Amniotic stem cell (primary cell): ENCODE measurements at places on chromosomes 16 and 17.
A peak's percentile ranks its signal among the peaks of the same experiment; 100 is the strongest.

DNA sequence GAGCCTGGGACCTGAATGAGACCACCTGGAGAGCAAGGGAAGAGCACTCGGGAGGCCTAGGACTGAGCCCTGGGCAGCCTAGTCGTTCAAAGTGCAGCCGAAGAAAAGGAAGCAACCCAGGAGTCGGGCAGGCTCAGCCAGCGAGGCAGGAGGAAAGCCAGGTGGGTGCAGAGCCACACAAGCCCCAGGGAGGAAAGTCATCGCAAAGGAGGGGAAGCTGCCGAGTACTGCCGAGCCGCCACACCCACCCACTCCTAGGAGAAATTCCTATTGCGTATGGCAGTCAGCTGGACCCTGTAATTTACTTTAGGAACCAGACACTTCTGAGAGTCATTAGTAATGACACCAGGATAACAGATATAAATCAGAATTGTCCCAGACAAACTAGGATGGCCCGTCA lies 187.6 kb downstream of the KATNIP start:
- DNase-seq = no peak

DNA sequence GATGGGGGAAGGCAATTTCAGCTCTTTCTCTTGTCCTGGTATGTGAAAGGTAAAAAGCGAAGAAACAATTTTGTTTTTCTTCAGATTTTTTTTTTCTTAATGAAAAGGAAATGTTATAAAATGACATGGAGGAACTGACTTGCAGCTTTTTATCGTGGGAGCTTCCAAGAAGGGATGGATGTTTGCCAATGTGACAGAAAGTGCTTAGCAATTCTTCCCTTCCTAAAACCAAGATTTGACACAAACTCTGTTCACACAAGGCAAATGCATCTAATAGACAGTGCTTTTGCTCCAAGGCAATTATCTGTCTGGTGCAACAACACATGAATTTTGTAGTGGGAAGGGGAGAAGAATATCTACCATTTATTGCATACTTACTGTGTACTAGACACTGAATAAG lies 988.5 kb downstream of the CDH11 start:
- DNase-seq = no peak

DNA sequence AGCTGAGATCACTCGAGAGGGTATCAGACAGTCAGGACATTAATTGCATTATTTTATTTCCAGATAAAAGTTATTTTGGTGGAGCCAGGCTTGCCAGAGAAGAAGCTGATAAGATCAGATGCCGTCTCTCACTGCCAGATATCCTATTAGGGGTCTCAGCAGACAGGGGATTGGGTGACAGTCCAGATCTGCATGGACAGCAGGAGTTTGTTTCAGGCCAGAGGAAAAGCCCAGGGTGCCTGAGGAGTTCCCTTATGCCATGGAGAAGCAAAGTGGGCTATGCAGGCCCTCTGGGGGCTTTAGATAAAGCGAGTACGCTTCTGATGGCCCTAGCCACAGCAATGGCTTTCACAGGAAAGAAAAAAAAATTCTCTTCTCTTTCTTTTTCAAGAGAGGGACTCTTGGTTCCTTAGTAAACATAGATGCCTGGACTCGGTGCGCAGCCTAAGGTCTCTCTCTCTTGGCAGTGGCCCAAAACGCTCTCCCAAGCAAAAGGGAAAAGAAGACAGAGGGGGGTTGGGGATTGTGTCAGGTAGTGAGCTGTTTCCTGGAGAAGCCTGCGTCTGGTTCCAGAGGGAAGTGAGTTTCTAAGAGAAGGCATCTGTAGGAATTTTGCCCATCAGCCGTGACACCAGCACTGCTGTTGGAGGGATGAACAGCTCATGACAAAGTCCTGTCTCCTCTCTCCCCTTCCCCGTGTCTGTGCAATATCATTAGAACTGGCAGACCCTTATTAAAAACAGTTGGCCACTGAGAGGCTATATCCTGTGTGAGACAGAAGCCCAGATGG lies 166.3 kb upstream of the FOXF1 start:
- DNase-seq = no peak

- peak; percentile 3 for DNase-seq
Measured at GRCh38 chr16:84541999-84542817, 37.7 kb upstream of the MEAK7 start.

DNA sequence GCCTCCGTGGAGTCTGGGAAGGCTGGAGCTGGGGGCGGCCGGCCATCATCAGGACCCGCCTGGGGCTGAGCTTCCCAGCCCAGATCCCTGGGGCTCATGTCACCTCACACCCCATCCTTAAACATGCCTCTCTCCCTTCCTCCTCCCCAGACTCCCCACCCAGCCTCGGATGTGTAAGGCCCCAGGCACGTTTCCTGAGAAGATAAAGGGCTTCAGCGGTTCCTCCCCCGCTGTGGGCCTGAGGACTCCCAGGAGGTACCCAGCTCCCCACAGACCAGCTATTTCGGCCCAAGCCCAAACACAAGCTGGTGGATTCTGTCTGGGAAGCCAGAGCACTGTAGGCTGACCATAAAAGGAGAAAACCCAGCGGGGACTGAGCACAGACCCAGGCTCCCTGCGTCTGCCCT lies 49.2 kb downstream of the MYH11 start:
- no peak for DNase-seq

DNA sequence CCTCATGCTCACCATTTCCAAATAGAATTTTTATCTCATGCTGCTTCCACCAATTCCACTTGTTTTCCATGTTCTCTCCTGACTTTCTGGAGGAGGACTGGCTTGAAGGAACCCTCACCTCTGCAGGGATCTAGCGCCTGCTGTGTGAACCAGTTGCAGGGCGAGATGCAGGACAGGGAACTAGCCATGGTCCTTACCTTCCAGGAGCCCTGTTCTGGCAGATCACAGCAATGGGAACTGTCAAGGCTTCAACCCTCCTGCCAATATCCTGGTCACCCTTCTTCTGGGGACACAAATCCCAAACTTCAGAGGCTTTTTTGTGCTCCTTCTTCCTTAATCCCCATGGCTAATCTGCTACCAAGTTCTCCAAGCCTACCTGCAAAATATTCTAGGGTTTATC lies 60.4 kb upstream of the MMP2 start:
- no peak for DNase-seq
